ENCODE measurements at places on chromosomes 1 and 21.

DNA sequence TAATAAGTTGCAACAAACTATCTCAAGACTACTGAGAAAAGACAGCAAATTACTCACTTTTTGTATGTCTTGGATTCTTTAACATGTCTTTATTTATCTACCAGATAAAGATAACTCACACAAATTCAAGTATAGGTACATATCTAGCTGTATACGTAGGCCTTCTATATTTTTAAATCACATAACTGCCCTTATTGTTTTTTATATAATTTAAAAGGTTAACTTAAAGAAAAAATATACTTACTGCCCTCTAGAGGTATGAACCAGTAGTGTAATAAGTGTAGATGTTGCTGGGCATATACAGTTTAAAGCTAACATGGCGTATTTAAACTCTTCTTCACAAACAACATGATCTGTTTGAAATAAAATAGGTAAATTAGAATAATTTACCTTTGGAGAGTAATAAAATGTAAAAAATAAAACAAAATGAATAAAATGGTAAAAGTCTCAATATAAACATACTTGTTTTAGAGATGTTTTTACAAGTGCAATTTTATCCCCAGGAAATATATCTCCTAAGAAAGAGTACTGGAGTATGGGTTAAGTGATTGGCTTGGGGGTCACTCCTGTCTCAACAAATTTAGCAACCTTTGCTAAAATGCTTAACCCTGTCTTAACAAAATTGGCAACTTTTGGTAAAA, 235.2 kb downstream of the KCNT2 start:
- peak; percentile 16 for DNase-seq

GRCh38 chr1:178461701-178462100, 35.1 kb downstream of the CLEC20A start:
- DNase-seq = no peak

GRCh38 chr1:246182149-246182851, 324.8 kb downstream of the SMYD3 start:
- DNase-seq = no peak

DNA sequence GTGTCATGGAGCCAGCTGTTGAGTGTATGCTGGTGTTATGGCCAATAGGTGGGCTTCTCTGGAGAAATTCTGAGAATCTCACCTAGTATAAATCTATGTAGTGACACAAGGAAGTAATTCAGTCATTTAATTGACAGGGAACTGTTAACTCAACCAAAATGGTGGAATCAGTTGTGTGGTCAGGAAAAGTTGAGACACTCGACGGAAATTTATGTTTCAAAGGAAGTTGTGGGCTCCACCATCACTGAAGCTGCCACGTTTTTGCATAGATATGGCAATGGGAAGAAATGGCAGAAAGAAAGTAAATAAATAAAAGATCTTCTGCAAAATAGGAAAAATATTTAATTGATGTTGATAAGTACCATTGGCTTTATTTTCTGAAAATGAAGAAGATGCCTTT, 84.5 kb downstream of the ATP6V1G3 start:
- no peak for DNase-seq

DNA sequence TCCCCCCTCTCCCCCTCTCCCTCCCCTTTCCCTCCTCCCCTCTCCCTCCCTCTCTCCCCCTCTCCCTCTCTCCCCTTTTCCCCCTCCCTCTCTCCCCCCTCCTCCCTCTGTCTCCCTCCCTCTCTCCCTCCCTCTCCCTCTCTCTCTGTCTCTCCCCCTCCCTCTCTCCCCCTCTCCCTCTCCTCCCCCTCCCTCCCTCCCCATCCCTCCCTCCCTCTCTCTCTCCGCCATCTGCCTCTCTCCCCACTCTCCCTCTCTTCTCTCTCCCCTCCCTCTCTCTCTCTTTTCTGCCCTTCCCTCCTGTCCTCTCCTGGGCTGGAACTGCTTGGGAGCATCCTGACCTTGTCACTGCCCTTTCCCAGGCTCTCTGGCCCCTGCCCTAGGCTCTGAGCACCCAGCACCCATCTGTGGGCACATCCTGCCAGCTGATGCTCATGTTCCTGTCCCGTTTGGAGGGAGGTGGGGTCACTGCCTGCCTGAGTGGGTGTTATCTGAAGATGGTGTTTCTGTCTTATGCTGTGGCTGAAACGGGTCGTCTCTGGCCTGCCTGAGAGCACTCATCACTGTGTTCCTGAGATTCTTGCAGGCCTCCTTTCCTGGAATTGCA, 10.8 kb downstream of the FTCD start:
- no peak for DNase-seq

DNA sequence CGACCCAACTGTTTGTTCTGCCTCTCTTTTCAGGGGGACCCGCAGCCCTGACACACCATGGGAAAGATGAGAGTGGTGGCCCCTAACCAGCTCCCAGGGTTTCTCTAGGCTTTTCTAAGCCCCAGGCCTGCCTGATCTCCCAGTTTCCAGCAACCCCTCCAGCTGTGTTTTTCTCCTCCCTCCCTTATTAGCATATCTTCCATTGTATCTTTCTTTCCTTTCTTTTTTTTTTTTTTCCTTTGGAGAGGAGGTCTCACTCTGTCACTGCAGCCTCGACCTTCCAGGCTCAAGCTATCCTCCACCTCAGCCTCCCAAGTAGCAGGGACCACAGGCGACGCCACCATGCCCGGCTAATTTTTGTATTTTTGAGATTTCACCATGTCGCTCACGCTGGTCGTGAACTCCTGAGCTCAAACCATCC, 1.8 kb upstream of the CERS2 start:
- DNase-seq = no peak

GRCh38 chr1:223248001-223248769, 105.1 kb upstream of the TLR5 start:
- no peak for DNase-seq

Measured in NCI-H1105 treated with DMSO at 0.1 percent for 48 hours (cell line).